ENCODE measurements at places on chromosomes 2 and 18.

GRCh38 chr2:166341426-166341825, 34.3 kb downstream of the SCN9A start:
- no peak for DNase-seq

GRCh38 chr2:48161628-48162027, 255.3 kb upstream of the FBXO11 start:
- no peak for DNase-seq

GRCh38 chr2:134336352-134336751, 82.5 kb downstream of the MGAT5 start:
- no peak for DNase-seq

GRCh38 chr2:37468170-37468569, 123.7 kb downstream of the QPCT start:
- no peak for DNase-seq

DNA sequence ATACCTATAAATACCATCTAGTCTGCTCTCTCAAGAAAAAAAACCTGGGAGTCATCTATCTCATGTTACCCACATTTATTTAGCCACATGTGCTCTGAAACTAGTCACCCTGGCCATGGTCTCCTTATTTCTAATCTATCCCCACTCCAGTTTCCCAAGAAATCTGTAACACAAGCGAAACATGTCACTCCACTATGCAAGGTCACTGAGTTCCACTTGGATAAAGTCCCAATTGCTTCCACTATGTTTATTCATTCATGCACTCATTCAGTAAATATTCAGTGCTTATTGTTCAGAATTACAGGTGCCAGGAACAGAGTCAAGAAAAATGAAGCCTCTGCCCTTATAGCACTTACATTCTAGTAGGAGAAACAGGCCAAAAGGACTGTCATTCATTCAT, 369.4 kb upstream of the CYRIA start:
- DNase-seq = no peak

- DNase-seq = no peak
Observed at GRCh38 chr2:103738606-103739005, 976.8 kb downstream of the TMEM182 start.

- DNase-seq = no peak
Observed at GRCh38 chr2:158797963-158798700, 3.0 kb downstream of the DAPL1 start.

- no peak for DNase-seq
Observed at GRCh38 chr2:218368150-218368528, 11.5 kb downstream of the CATIP start.

DNA sequence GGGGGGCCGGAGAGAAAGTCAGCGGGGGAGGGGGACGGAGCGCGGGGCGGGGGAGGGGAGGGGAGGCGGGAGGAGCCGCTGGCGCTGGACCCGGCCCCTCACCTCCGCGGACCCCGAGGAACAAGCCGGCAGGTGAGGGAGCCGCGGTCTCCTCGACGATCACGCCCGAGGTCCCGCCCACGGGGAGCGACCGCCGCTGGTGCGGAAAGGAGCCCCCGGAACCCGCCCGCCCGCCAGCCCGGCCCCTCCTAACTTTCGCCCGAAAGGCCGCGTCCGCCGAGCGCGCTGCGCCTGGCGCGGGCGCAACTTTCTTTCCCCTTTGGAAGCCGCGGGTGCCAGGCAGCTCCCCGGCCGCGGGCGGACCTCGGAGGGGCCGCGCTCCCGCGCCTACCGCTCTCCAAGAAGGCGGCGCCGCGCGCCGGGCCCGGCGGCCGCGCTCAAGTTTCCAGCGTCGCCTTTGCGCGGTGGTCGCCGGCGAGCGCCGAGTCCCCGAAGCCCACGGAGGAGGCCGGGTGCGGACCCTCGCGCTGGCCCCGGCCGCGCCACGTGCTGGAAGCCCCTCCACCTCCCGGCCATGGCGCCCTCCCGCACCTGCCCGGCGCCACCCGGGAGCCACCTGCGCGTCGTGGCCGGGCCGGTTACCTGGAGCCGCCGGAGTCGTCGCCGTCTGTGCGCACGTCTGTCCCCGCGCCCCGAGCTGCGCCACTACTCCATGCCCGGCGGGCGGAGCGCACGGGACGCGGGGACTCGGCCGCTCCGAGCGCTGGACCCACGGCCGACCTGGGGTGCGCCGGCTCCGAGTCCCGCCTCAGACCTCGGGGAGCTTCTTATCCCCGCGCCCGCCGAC, at the start of gene ALKAL2:
Gene ALKAL2, minus strand, starts transcription at position 181 of the 847 bp plus-strand sequence. CDS start 256 bp downstream, outside the sequence.
- no peak for DNase-seq

DNA sequence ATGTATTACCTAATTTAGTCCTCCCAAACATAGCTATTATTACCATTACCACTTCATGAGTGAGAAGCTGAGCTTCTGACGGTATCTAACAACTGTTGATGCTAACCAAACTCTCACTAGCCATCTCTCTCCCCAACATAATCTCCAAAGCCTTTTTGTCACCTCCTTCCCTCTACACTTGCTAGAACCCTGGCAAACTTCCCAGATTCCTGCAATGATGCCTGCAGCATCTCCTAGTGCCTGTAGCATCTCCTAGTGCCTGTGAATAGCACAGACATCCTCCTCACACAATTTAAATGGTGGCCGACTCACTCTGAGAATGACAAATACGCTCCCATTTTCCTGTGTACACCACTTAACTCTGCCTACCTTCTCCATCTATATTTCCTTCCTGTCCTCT, 126.7 kb downstream of the STK39 start:
- DNase-seq = no peak

- no peak for DNase-seq
Observed at GRCh38 chr2:832635-833034, 118.0 kb upstream of the SNTG2 start.

- no peak for DNase-seq
Observed at GRCh38 chr2:27092696-27093429, 6.3 kb downstream of the KHK start.

DNA sequence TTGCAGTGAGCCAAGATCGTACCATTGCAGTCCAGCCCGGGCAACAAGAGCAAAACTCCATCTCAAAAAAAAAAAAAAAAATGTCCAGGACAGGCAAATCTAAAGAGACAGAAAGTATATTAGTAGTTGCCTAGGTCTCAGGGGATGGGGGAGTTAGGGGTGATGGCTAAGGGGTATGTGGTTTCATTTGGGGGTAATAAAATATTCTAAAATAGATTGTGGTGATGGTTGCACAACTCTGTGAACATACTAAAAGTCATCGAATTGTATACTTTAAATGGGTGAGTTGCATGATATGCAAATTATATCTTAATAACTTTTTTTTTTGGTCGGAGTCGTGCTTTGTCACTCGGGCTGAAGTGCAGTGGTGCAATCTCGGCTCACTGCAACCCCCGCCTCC, 34.2 kb upstream of the ACTR2 start:
- DNase-seq = no peak

- no peak for DNase-seq
Observed at GRCh38 chr2:189659734-189660133, 1.5 kb upstream of the ASNSD1 start.

GRCh38 chr2:232415138-232415690, 8.6 kb downstream of the ALPG start:
- DNase-seq = no peak

DNA sequence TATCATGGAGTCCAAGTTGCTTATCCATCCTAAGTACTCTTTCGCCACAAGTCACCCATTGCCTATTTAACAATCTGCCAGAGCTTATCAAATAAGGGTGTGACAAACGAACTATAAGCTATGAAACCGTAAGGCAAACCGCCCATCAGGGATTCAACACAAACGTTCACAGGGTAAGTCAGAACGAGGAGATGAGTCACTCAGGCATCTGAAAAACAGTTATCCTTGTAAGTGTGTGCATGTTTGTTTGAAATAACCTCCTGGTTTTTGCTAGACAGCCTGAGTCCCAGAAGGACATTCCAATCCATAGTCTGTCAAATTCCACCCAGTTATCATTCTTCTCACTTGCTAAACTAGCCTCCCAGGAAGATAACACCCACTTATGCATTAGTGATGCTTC, 299.1 kb downstream of the PAX3 start:
- no peak for DNase-seq

GRCh38 chr18:48713309-48713708, 174.5 kb downstream of the CTIF start:
- no peak for DNase-seq

DNA sequence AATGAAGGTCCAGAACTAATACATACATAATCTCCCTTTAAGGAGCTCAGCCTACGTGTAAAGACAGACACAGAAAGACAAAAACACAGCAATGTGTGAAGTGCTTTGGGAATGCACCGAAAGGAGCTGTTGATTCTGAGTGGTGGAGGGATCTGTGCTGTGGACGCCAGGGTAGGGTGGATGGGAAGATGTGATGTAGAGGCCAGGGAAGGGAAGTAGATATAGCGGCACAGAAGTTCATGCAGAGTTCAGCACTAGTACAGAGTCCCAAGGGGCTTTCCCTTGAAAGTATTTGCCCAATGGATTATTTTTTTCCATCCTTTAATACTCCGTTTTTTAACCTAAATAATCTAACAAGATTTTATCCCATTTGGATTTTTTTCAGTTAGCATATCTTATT, 32.1 kb upstream of the DOCK10 start:
- no peak for DNase-seq

- no peak for DNase-seq
Observed at GRCh38 chr2:239710953-239711861, 310.4 kb upstream of the HDAC4 start.

GRCh38 chr2:148122788-148123187, 101.9 kb downstream of the MBD5 start:
- no peak for DNase-seq

DNA sequence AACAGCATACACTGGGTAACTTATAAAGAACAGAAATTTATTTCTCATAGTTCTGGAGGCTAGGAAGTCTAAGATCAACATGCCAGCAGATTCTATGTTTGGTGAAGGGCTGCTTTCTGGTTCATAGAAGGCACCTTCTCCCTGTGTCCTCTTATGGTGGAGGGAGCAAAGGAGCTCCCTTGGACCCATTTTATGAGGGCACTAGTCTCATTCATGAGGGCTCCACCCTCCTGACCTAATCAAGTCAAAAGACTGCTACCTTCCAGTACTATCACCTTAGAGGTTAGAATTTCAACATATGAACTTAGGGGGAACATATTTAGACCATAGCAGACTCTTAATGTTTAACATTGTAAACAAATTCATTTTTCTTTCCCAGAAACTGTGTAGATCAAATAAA, 54.5 kb downstream of the ACVR1C start:
- DNase-seq = no peak

DNA sequence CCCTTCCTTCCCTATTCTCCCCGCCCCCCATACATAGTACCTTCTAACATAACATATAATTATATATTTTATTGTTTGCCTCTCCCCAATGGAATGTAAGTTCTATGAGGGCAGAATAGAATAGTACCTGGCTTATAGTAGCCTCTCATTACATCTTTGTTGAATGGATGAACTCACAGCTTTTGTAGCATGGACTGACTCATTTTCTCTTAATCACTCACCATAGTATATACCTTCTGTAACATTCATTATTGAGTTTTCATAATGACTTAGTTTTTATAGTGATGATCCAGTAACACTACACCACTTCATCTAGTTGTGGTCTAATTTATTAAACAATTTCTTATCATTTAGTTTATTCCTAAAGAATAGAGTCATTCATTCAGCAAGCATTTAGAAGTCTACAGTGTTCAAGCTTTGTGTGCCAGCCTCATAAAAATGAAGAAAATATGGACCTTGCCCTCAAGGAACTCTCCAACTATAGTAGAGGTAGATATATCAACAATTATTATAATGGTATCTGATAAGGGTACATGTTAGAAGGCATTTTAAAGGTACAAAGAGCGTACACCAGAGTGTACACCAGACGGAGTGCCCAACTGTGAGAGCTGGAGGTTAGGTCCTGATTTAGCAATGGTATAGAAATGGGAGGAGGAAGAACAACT, 31.1 kb downstream of the NCOA1 start:
- no peak for DNase-seq

DNA sequence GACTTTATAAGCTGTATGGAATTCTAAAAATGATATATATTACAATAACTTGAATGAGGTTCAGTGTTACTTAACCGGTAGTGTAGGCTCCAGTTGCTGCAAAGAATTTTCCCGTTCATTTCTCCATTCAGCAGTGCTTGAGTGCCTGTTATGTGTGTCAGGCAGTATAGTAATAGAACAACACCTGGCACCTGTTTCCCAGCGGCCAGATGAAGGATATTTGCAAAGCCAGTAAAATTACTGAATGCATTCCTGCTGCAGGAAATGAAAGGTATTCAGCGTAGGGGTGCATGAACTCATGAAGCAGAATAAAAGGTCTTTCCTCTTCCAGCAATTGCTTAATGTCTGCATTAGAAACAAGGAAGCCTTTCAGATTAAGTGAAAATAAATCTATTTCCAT, 18.8 kb downstream of the YPEL5 start:
- no peak for DNase-seq

DNA sequence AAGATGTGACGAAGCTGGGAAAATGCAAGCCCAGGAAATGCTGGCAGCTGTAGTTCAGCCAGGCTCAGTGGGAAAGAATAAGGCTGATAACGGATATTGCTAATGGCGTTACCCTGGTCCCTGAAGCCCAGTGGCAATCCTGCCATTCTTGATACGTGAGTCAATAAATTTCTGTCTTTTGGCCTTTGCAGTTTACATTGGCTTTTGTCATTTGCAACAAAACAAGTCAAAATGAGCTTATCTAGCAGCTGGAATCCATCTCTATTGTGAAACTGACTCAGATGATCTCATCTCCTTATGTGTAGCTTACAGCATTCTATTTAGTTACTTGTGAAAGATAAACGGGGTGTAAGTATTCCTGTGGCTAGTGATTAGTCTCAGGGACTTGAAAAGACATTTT, 43.8 kb downstream of the ARL6IP6 start:
- DNase-seq = no peak

DNA sequence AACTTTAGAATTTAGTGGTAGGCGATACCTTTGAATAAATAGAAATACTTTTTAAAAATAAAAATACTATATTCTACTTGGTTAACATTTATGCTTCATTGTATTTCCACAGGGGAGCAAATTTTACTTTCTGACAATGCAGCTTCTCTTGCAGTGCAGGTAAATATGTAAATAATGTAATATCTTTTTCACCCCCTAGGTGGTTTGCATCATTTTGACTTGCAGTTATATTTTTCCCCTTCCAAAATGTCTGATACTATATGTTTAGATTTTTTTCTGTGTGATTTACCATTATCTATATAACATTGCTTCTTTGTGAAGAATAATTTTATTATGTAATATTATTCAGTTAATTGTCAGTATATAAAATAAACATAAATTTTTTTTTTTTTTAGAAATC, 28.5 kb downstream of the MTX2 start:
- DNase-seq = no peak

GRCh38 chr2:228602288-228602687, 420.8 kb upstream of the SPHKAP start:
- no peak for DNase-seq

DNA sequence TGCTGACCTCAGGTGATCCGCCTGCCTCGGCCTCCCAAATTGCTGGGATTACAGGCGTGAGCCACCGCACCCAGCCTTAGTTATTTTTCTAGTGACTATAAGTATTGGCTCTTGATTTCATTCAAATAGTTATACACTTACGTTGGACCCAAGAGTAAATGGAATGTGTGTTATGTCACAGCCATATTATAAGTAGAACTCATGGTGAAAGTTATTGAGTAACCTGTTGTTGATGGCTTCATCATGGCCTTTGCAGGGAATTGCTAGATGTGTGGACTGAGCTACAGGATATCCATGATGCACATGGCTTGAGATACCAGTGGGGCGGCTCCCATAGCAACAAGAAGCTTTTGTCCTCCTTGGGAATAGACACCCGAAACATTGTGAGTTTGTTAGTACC, 44.7 kb downstream of the AFTPH start:
- DNase-seq = no peak

- no peak for DNase-seq
Observed at GRCh38 chr18:38009320-38009719, 443.7 kb upstream of the CELF4 start.
